ENCODE measurements at places on chromosomes 4 and X.

GRCh38 chrX:69262036-69262936, 97.0 kb upstream of the PJA1 start:
- no peak for DNase-seq

DNA sequence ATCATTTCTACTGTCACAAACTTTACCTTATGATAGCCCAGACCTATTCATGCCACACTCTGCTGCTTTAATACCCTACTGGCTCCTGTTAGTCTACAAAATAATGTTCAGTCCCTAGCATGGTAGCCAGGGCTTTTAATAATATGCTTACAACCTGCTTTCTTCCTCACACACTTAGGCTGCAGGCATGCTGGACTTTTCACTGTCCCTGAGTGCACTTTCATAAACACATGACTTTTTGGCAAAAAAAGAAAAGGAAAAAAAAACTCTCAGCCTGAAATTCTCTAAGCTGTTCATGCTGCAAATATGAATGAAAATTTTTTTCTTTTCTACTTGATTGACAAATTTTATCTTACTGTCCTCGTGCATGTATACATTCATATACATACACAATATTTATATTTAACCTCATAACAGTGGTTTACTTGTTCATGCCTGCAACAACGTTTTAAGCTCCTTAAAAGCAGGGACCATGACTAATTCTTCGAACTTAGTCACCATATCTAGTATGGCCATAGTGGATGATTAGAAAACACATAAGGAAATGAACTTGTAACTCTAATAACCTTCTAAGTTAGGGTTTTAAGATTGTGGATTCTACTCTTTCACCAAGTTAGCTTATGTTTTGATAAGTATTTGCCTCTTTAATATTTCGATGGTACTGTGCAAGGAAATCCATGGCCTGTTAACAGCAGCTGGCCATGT, 229.5 kb downstream of the SPCS3 start:
- no peak for DNase-seq

GRCh38 chr4:155603360-155603891, 63.2 kb upstream of the GUCY1A1 start:
- no peak for DNase-seq

GRCh38 chr4:154492288-154492687, 689 bp upstream of the DCHS2 start:
- DNase-seq: no peak

- no peak for DNase-seq
These were observed 22.3 kb upstream of the CLOCK start for GRCh38 chr4:55568905-55569504.

DNA sequence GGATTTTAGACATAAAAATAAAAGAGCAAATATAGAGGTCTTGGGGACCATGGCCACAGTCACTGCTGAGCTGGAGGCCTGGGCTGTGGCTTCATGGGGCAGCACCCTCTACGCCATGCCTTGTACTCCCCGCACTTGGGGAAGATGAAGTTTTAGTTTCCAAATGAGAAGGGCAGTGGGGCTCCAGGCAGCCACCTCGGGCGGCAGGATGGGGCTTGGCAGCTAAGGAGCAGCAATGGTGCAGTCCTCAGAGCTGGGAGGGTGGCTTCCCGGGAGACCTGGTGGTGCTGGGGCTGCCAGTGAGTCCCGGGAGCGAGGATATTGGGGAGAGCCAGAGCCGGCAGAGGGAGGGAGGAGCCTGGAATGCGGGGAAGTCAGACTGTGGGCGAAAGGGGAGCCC, 2.4 kb downstream of the CXCR3 start:
- peak; percentile 21 for DNase-seq

DNA sequence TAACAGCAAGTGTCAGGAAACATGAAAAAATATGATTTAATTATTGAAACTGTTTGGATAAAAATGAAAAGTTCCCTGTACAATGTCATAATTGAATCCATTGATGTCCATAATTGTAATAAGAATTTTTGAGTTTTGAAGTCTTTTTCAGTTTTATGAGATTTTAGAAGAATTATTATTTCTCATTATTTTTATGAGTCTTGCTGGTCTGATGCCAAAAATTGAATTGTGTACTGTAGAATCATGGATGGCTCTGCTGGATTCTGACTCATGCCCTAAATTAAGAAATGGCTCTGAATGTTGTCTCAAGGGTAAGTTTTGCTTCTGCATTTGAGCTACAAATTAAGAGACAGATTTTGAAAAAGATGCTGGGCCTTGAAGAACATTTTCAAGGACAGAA, 132.8 kb upstream of the MAP9 start:
- DNase-seq: no peak

- DNase-seq: no peak
These were observed 94.0 kb upstream of the HPF1 start for GRCh38 chr4:169851750-169852149.

GRCh38 chr4:110510277-110510676, 34.3 kb downstream of the ENPEP start:
- no peak for DNase-seq

- no peak for DNase-seq
These were observed 454.1 kb upstream of the ADGRL3 start for GRCh38 chr4:60745800-60746571.

- DNase-seq: no peak
These were observed 167.6 kb upstream of the ARSJ start for GRCh38 chr4:114146947-114147618.

GRCh38 chrX:1242891-1243402, 25.7 kb upstream of the CSF2RA start:
- peak; percentile 50 for DNase-seq

DNA sequence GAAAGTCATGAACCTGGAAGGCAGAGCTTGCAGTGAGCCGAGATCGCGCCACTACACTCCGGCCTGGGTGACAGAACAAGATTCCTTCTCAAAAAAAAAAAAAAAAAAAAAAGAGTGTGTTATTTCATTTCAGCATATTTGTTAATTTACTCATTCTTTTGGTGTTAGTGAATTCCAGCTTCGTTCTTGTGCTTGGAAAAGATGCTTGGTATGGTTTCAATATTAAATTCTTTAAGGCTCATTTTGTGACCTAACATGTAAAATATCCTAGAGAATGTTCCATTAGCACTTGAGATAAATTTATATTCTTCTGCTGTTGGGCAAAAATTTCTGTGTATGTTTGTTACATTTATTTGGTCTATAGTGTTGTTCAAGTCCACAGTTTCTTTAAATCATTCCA, 66.8 kb downstream of the SPIN3 start:
- no peak for DNase-seq

DNA sequence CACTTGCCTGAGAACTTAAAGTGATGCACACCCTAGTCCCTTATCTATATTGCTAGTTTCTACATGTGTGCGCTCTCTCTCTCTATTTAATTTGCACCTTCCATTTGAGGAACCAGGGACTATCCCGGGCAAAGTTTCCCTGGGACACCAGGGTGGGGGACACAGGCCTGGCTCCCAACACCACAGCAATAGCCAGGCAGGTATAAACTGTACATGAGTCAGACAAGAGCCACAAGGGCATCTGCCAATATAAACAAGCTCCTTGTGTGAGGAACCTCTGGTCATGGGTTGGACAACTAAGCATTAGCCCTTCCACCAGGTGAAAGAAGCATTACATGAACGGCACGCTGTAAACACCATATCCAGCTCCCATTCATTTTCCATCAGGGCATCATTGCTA, 455.5 kb downstream of the STIM2 start:
- no peak for DNase-seq

DNA sequence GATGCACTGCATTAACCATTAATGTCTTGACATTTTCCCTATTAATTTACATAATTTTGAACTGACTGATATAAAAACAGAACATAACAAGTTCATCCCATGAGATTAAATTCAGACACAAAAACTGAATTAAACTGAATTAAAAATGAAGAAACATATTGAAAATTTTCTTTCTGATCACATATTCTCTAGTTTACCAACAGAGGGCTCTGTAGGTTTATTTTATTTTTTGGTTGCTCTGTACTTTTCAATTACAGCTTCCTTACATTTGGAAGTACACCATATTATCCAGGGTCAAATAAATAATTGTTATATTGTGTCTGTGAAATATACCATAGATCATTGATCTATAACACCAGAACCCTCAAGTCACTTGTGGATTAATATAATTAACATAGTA, 27.3 kb upstream of the CT83 start:
- no peak for DNase-seq

- peak; percentile 38 for DNase-seq
These were observed 39.6 kb downstream of the ZCCHC13 start for GRCh38 chrX:74343343-74344279.

- no peak for DNase-seq
These were observed 501.9 kb upstream of the ZFP42 start for GRCh38 chr4:187493661-187494060.

DNA sequence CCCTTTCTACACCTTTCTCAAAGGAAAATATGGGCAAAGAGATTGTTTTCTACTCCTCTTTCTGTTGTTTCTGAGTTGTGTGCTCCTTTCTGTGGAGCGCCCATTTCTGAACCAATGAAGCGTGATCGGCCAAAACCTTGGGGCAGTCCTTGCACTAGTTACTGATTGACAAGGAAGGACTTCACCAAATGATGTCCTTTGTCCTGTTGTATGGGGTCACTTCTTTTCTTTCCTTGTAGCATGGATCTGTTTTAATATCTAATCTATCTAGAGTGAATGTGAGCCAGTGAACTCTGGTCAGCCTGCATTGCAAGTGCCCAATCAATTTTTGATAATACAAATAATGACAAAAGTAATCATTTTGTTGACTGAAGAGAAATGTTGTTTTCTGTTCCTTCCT, 94.5 kb downstream of the EGF start:
- DNase-seq: no peak

GRCh38 chrX:136768469-136769084, 12.2 kb downstream of the ARHGEF6 start:
- DNase-seq: peak; percentile 53

DNA sequence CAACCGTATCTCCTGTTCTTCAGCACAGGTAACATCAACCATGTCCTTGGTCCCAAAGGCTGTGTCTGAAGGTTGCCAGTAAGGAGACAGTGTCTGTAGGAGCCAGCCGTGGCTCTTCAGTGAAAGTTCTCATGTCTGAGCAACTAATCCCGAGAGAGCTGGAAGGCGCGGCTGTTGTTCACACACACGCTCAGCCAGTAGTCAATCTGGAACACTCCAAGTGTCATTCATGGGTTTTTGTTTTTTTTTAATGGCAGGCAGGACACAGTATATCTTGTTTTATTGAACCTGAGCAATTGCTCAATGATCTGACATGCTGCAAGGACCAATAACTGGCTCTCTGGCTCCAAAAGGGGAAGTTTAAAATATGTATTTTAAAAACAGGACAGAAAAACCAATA, 48.4 kb upstream of the MAP3K15 start:
- peak; percentile 4 for DNase-seq
